HCT116 (cell line): ENCODE measurements at places on chromosomes 7 and 10.

- DNase-seq: no peak
- H3K27ac ChIP-seq: no peak overlapping the region
- no peak overlapping the region for H3K4me3 ChIP-seq
Measured at GRCh38 chr7:129095258-129095657, 40.3 kb upstream of the TNPO3 start.

DNA sequence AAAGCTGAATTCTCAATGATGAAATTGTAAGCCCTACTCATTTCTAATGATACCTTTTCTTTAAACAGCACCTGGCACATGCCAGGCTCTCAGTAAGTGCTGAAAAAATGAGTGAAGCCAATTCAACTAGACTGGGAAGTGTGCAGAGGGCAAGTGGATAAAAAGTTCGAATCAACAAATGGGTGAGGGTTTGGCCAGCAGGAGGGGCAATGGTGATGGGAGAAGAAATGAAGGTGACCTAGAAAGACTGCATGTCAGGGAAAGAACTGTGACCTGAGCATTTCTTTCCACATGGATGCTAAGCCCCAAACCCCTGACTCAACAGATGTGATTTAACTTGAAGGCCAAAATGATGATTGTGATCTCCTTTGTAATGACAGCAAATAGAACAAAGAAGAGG, 54.6 kb downstream of the DKK1 start:
- no peak for DNase-seq
- H3K36me3 ChIP-seq: no peaks in the 10 kb centered on the region
- no peaks in the 10 kb centered on the region; the same call in 1 of the 2 replicates for H3K4me1 ChIP-seq
- H3K4me3 ChIP-seq: no peak overlapping the region

DNA sequence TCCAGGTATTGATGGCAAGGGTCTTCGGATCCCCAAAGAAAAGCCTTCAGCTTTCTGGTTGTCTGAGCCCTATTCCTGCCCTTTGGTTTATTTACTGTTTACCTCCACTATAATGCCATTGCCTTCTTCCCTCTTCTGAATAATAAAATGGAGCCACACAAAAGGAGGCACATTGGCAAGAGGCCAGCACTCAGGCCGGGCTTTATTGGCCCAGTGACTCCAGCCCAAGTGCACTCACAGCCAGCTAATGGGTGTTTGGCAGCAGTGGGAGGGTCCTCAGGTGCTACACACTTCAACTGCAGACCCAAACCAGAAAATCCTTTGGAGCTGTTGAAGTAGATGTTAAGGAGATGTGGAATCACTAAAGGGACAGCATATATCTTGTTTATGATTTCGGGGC, 336.0 kb downstream of the PLXNA4 start:
- H3K36me3 ChIP-seq: no peaks in the 10 kb centered on the region
- no peaks in the 10 kb centered on the region for H3K4me1 ChIP-seq
- no peak overlapping the region for H3K27ac ChIP-seq
- no peak overlapping the region for H3K4me3 ChIP-seq
- H3K27me3 ChIP-seq: peaks cover 48% of the 10 kb centered on the region

GRCh38 chr7:115273139-115273772, 351.4 kb downstream of the MDFIC start:
- no peaks in the 10 kb centered on the region for H3K27me3 ChIP-seq
- DNase-seq: no peak
- H3K4me3 ChIP-seq: no peak overlapping the region
- H3K27ac ChIP-seq: no peak overlapping the region
- no peaks in the 10 kb centered on the region for H3K36me3 ChIP-seq

DNA sequence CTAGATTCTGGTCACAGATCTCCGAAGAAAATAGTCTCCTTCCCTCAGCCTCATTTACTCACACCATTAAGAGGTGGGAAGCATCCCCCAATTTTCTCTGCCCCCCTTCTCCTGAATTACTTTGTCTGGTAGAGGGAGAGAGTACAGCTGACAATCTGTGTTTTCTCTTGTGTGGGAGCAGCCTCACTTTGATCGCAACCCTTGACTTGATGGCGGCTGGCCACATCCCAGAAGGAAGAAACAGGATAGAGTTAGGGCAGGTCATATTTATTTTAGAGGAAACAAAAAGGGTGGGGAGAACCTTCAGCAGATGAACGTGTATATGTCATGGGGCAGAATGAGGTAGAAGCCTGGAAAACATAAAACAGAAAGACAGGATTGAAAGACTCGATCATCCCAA, 82.4 kb upstream of the FAM171A1 start:
- H3K4me3 ChIP-seq: no peak overlapping the region
- H3K27me3 ChIP-seq: peaks cover 52% of the 10 kb centered on the region
- H3K27ac ChIP-seq: no peak overlapping the region
- no peaks in the 10 kb centered on the region for H3K36me3 ChIP-seq
- no peaks in the 10 kb centered on the region for H3K4me1 ChIP-seq
